CD4-positive, CD25-positive, alpha-beta regulatory T cell (primary cell): ENCODE measurements at places on chromosomes 4 and X.
A peak's percentile ranks its signal among the peaks of the same experiment; 100 is the strongest.

DNA sequence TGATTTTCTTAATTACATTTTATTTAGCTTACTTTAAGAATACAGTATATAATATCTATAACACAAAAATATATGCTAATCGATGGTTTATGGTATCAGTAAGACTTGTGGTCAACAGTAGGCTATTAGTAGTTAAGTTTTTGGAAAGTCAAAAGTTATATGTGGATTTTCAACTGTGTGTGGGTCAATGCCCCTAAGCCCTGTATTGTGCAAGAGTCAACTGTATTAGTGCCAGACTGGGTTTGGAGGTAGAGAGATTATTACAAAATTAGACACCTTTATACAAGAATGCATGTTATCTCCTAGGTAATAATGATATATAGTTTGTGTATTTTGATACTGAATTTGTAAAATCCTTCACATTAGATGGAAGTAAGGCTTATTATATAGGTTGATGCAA is 100.3 kb upstream of the PRR32 start:
- no peak for DNase-seq

GRCh38 chrX:71976753-71977152 is 66.1 kb downstream of the NHSL2 start:
- no peak for DNase-seq

GRCh38 chrX:130111220-130112154 is 1.2 kb upstream of the ELF4 start:
- DNase-seq = no peak

- no peak for DNase-seq
Observed at GRCh38 chr4:150236626-150237025, 158.4 kb downstream of the DCLK2 start.

- no peak for DNase-seq
Observed at GRCh38 chr4:126708716-126709115, 924.0 kb upstream of the INTU start.

DNA sequence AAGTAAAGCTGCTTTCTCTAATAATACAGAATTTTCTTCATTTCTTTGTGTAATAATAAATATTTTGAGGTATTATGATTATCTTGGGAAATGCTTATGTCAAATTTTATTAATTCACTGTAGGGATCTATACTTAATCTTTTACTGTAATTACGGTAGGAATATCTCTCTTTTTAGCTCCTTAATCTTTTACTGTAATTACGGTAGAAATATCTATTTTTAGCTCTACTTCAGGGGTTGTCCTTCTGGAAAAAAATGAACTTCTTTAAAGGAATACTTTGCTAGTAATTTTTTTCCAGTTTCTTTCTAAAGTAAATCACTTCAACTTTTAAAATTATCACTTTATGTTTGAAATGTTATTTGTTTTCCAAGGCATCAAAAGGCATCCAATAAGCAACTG is 2229.4 kb upstream of the AGA start:
- DNase-seq = no peak

DNA sequence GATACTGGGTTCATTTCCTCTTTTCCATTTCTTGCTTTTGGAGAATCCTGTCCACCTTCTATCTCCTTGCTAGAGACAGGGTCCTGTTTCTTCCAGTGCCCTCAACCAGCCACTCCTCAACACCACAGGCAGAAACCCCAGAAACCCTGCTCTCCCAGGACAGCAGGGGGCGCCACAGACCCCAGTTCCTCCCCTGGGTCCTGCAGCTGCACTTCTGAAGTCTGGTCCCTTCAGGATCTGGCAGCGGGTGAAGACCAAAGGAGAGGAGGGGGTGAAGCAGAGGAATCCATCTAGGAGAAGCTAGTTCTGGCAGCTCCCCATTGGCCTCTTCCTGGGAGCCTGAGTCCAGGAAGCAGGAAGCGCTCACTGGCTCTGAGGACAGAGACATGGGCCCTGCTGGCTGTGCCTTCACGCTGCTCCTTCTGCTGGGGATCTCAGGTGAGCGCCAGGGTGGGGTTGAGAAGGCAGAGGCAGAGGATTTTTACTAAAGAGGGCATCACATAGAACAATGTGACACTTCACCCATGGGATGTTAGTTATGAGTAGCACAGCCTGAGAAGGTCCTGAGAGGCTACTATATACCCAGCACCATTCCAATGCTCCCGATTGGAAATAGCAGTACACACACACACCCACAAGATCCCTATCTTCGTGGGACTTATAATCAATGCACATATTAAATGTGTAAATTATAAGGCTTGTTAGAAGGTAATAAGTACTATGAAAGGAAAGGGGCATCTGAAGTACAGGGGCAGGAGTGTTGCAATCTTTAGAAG is at the start of gene PRSS48:
Gene PRSS48, plus strand, starts transcription at position 375 of the 776 bp plus-strand sequence. Its CDS starts 12 bp downstream, at position 387.
- no peak for DNase-seq

- DNase-seq = no peak
Observed at GRCh38 chrX:21873063-21873775, 17.4 kb downstream of the YY2 start.

- DNase-seq = peak; percentile 19
Observed at GRCh38 chr4:87353592-87353991, 30.9 kb upstream of the HSD17B13 start.

- DNase-seq = no peak
Observed at GRCh38 chrX:39133971-39134370, 332.7 kb downstream of the MID1IP1 start.
